ENCODE measurements at places on chromosomes 7 and 10.

DNA sequence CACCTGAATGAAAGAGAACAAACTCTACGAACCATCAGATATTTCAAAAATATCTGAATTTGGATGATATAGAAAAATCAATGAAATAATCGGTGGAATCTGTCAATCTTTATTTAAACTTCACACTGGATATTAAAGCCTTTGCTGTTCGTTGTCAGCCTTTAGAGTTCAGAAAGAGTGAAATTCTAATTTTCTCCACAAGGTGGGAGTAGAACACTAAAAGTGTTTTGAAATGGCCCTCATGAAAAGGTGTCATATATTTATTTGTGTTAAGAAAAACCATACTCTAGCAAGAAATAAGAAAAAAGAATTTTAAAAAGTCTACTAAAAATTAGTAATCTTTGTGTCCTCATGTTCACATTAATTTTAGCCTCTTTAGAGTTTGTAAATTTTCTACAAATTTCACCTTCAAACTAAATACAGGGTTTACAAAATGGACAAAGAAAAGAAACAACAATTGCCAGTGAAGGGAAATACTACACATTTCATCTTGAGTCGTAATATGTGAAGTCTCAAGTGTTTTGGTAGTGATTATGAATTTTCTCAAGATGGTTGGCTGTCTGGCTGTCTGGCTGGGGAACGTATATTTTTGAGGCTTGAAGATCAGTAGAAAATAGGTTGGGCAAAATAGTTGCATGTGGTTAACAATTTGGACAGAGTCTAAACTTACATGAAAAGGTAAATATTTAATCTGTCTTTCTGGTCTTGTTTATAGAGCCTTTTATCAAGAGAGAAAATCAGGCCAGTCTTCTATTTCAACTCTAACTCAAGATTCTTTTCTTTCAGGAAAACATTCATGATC lies 43.7 kb downstream of the DNAJB9 start:
- DNase-seq, result no peak

DNA sequence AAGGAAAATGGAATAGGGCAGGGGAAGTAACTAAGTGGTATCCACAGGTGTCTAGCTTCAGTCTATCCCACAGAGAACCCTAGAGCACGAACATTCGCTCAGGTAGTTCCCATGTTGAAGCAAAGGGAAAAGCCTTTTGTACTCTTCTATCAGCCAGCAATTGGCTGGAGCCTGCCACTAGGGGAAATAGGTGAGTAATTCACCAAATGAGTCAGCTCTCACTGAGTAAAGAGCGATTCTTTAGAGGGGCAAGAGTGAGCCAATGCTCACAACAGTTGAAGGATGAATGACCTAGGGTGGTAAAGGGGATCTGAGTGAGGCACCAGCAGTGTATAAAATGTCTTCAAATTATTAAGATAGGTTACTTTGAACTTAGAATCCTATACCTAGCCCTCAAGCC lies 94.1 kb upstream of the ZNF800 start:
- DNase-seq, result no peak

GRCh38 chr7:12244129-12244528 lies 33.0 kb downstream of the TMEM106B start:
- DNase-seq, result no peak

- no peak for DNase-seq
These were observed 323.0 kb upstream of the LRGUK start for GRCh38 chr7:133804127-133804526.

DNA sequence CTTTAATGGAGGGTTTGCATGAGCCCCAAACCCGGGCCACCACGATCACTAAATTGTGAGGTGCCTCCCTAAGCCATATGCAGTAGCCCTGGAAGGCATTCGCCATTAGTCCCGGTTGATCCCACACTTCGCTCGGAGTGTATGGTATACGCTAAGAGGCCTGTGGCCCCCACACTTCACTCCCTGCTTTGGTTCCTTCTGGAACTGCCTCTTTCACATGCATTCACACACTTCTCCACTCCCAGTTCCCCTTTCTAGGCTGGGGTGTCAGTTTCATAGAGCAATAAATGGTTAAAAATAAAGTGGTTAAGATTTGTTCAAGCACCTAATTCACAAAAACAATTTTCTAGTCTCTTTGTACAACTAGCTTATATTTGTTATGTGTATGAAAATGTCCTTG lies 212.1 kb upstream of the KCND2 start:
- no peak for DNase-seq

- DNase-seq, result no peak
These were observed 21.5 kb upstream of the MYL10 start for GRCh38 chr7:101650579-101651081.

DNA sequence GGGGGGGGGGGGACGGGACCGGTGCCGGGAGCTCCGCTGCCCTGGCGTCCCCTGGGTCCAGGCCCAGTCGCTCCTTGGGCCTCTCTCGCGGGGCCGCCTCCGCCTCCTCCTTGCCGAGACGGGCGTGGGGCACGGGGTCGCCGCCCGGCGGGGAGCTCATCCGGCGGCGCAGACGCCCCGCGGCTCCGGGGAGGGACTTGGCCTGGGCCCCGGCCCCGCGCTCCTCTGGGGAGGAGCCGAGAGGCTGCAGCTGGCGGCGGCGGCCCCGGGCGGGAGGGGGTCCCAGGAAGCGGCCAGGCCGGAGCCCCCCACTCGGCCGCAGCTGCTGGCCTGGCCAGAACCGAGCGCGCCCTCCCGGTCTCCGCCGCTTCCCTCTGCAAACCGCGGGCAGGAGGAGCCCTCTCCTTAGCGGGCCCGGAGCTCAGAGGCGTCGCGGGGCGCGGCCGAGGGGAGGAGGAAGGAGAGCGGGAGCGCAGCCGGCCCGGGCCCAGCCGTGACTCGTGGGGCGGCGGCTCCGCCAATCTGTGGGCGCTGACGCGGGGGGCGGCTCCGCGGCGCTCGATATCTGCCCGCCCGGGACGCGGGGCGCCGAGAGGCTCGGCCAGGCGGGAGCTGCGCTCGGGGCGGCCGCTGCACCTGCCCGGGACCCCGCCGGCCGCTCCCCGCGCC lies at the start of gene FAM20C:
Gene FAM20C (plus strand): TSS at position 591 of the 669 bp plus-strand sequence. CDS start 629 bp downstream, outside the sequence.
- peak; percentile 49 for DNase-seq

- peak; percentile 80 for DNase-seq
These were observed 15.3 kb upstream of the GPR146 start for GRCh38 chr7:1028775-1029636.

GRCh38 chr7:95921543-95921942 lies 149.2 kb downstream of the DYNC1I1 start:
- DNase-seq, result no peak

- DNase-seq, result no peak
These were observed 56.6 kb upstream of the BET1 start for GRCh38 chr7:94060752-94061151.

GRCh38 chr7:128120976-128121490 lies 89.8 kb upstream of the LRRC4 start:
- DNase-seq, result no peak

- no peak for DNase-seq
These were observed 66.5 kb downstream of the BICC1 start for GRCh38 chr10:58579011-58579655.

GRCh38 chr7:137996386-137996851 lies 5.5 kb downstream of the CREB3L2 start:
- DNase-seq, result no peak

- no peak for DNase-seq
These were observed 82.2 kb downstream of the HIPK2 start for GRCh38 chr7:139695588-139695987.

- DNase-seq, result no peak
These were observed 35.9 kb upstream of the FZD9 start for GRCh38 chr7:73397521-73398281.

- no peak for DNase-seq
These were observed 176.5 kb downstream of the TCF7L2 start for GRCh38 chr10:113126229-113127201.

DNA sequence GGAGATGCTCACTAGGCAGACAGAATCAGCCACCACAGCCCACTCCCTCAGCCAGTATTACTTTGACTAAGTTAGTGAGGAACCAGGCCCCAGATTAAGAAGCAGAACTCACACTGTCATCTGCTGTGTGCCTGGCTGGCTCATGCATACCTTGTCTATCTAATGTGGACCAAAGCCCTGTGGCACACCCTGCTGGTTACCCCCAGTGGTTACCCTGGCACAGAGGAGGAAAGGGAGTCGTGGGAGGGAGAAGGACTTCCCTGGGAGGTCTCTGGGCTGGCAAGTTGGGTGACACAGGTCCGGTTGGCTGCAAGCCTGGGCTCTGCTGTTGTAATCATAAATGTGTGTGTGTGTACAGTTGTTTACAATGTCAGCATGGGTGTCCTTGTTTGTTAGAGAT lies 7.5 kb upstream of the SH2D4B start:
- DNase-seq, result no peak

- no peak for DNase-seq
These were observed 7.3 kb downstream of the AASS start for GRCh38 chr7:122136639-122137245.

DNA sequence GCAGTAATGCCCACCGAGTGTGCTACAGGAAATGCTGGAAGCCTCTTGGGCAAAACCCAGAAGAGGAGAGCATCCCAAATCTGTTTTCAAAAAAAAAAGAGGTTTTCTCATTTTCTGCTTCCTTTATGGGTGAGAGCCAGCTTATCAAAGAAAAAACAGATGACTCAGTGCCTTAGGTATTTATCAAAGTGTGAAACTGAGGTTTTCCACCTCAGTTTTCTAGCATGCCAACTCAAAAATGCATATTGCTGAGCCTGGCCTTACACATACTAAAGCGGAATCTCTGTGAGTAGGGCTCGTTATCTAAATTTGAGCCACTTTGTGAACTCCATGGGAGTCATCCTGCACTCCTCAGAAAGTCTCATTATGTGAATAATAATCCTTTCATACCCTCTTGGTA lies 705.1 kb downstream of the SUGCT start:
- no peak for DNase-seq

DNA sequence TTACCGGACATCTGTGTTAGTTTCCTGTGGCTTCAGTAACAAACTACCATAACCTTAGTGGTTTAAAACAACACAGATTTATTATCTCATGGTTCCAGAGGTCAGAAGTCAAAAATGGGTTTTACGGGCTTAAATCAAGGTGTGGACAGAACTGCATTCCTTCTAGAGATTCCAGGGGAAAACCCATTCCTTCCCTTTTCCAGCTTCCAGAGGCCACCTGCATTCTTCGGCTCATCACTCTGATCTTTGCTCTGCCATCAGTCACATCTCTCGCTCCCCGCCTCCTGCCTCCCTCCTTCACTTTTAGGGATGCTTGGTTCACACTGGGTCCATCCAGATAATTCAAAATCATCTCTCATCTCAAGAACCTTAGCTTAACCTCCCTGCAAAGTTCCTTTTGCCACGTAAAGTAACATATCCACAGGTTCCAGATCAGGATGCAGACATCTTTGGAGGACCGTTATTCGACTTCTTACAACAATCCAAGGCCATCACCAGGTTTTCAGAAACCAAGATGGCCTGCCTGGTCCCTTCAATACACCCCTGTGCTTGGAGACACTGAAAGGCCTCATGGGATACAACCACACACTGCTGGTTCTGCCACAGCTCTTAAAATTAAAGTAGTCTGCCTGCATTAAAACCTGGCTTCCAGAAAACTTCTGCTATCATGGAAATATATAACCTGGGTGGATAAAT lies 225.9 kb upstream of the MYO3A start:
- no peak for DNase-seq

GRCh38 chr10:80280071-80280800 lies 9.2 kb downstream of the MAT1A start:
- no peak for DNase-seq

GRCh38 chr7:156651474-156651873 lies 10.9 kb downstream of the RNF32 start:
- no peak for DNase-seq

GRCh38 chr7:47351233-47352154 lies 230.4 kb downstream of the TNS3 start:
- no peak for DNase-seq

GRCh38 chr10:128078136-128078969 lies 47.9 kb downstream of the MKI67 start:
- DNase-seq, result no peak

- no peak for DNase-seq
These were observed 16.9 kb downstream of the ZNF800 start for GRCh38 chr7:127375631-127376030.

DNA sequence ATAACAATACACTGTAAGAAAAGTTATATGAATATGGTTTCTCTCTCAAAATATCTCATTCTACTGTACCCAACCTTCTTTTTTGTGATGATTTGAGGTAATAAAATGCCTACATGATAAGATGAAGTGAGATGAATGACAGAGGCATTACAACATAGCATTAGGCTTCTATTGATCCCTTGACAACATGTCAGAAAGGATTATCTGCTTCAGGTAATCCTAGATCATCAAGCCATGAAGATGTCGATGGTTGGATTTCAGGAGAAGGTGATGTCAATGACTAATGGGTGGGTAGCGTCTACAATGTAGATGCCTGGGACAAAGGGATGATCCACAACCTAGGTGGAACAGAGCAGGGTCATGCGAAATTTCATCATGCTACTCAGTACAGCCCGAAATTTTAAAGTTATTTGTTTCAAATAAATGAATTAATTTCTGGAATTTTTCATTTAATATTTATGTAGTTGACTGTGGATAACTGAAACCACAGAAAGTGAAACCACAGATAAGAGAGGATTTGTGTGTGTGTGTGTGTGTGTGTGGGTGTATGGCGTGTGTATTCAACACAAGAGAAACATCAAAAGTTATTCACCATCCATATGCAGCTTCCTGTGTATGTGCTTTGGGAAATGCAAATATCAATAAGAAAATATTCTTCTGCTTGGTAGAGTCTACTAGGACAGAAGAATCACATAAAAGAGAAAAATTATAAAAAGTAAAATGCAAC lies 77.0 kb downstream of the MAGI2 start:
- no peak for DNase-seq

GRCh38 chr10:6722616-6723004 lies 142.5 kb upstream of the PRKCQ start:
- DNase-seq, result no peak

DNA sequence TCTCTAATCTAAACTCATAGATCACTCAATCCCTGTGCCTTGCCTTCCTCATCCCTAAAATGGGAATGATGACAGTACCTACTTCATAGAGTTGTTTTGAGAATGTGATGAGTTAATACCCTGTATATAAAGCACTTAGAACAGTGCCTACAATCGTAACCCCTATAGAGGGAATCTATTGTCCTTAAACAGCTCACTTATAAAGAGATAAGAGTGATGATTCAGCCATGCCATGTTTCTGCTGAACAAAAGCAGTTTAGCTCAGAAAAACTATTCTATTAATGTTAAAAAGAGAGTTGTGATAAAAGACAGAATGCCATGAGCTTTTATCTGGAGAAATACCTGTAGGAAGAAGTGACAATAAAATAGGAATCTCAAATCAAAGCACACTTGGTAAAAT lies 63.6 kb downstream of the CUBN start:
- no peak for DNase-seq

DNA sequence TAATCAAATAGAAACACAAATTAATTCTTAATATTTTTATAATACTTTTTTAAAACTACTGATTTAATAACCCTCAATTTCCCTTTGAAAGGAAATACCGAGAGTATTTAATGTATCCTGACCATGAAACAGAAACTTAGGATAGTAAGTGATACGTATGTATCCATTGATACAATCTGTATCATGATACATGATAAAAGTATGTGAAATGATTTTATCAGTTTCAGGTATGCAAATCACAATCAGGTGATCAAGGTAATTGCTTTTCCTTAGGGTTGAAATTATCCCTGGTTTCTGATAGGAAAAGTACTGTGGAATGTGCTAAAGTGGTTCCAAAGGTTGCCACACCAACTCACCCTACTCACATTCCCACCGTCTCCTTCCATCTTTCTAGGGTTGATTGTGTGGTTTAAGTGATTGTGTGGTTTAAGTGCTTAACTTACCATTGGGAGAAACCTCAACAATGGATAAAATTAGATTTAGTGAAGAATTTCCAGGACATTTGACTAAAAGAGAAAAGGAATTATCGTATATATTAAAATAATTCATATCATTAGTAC lies 138.3 kb downstream of the LRRN3 start:
- DNase-seq, result no peak
